ENCODE measurements at places on chromosomes 7 and 10. TPM values are rescaled to one million over a fixed set of nuclear protein-coding genes. Genes with fewer than 3 reads are reported as not detected.

Gene MYL10
- not detected for total RNA-seq

Gene NXPH1
- total RNA-seq, result not detected

Gene LRRC4
- 2.4 TPM for total RNA-seq

Gene STOX1
- total RNA-seq, result 0.41 TPM

Gene NUTM2A
- total RNA-seq, result 1.9 TPM

Gene FAM25G
- not detected for total RNA-seq

Gene HPS6
- 11.0 TPM for total RNA-seq

Gene AUTS2
- 5.3 TPM for total RNA-seq

Gene ANXA8
- total RNA-seq, result 1.1 TPM

Gene HEPACAM2
- total RNA-seq, result not detected

Gene HYAL4
- total RNA-seq, result not detected

DNA sequence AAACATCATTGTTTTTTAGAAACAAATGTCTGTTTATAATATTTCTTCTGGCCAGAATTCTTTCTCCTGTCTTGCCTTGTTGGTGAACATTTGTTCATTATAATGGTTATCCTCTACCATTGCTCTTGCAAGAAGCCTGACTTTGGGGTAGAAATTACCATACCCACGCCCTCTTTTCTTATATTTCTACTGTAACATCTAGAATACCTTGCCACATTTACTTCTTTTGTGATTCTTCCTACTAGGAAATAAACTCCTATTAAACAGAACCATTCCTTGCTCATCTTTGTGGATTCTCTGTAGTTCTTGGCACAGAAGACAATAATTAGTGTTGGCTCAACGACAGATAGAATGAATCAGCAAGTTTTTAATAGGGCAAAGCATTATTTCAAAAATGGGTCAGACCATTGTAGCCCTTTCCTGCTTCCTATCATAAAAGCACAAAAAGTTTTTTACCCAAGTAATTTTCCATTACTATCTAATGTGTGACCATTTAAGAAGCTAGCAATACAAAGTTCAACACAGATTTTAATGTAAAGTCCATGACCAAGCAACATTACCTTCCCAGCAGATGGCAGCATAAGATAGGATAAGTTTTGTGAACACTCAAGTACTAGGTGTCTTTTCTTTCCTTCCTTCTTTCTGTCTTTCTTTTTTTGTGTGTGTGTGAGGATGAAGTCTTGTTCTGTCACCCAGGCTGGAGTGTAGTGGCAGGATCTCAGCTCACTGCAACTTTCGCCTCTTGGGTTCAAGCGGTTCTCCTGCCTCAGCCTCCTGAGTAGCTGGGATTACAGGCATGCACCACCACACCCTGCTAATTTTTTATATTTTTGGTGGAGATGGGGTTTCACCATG lies 270.4 kb downstream of the HGF start:
- peak; percentile 53 for DNase-seq

GRCh38 chr10:122555442-122555841 lies 5.1 kb upstream of the DMBT1 start:
- no peak for DNase-seq

GRCh38 chr7:17690030-17690429 lies 250.3 kb downstream of the SNX13 start:
- no peak for DNase-seq

DNA sequence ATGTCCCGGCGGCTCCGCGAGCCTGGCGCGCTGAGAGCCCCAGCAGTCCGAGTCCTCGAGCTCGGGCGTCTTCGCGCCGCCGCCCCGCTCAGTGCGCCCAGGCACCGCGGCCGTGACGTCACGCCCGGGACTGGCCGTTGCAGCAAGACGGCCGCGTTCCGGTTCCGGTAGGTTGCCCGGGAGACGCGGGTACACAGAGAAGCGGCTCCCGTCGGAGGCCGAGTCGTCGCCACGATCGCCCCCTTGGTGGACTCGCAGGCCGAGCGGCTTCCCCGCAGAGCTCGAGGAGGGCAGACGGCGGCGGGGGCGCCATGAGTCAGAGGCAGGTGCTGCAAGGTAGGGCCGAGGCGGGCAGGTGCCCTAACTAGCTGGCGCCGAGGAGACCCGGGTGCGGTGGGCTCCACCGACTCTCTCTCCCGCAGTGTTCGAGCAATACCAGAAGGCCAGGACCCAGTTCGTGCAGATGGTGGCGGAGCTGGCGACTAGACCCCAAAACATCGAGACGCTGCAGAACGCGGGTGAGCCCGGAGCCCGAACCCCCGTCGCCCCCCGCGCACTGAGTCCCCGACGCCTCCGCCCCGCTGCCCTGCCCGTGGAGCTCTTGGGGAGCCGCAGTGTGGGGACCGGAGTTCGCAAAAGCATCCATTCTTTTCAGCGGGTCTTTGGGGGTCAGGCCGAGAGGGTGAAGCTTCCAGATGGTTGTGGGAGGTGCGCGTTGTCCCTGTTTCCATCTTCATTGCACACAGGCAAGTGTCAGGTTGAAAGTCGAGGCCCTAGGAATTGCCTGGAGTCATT lies at the start of gene SPAG6:
Gene SPAG6, plus strand, starts transcription at position 196 of the 795 bp plus-strand sequence. Its CDS starts 116 bp downstream, at position 312.
- DNase-seq, result peak; percentile 90

DNA sequence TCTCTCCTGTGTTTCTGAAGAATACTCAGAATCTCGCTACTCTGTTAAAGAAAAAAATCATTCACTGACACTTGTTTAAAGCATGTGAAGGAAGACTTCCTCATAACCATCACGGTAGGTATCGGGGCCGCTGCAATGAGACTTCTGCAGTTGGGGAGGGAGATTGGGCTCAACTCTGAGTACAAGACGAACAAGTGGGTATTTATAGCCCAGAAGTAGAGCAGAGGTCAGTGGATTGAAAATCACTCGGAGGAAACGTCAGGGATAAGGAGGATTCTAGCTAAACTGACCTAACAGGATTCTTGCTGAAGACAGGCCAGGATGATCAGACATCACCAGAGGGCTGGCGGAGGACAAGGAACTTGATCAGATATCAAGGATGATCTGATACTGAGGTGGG lies 33.3 kb downstream of the ITPRIP start:
- DNase-seq, result no peak

DNA sequence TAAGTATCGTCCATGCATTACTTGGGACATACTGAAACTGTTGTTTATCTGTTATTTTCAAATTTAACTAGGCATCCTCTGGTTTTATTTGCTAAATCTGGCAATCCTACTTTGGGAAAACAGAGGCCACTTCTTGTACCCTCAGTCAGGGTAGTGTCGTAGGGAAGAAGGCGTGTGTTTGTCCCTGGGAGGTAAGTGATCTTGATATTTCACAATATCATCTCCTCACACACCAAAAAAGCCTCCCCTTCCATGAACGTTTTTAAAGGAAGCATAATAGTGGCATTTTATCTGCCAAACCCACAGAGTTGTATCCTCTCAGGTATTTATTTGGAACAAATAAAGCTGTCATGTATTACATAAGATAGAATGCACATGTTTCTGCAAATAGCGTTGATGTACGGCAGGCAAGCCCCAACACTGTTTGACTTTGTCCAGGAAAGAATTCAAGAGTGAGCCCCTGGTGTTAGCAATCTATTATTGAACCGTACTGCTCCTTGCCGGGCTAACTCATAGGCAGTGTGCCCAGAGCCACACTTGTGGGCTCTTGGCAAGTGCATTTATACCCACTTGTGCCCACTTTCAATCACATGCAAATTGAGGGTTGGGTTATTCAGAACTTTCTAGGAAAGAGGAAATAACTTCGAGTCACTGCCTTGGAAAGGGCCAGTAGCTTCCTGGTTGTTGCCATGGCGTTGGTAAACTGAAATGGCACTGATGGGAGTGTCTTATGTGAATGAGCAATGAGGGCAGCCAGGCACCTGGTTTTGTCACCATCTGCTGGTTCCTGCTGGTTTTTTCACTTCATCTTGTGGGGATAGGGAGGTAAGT lies 266.0 kb downstream of the USP6NL start:
- no peak for DNase-seq

DNA sequence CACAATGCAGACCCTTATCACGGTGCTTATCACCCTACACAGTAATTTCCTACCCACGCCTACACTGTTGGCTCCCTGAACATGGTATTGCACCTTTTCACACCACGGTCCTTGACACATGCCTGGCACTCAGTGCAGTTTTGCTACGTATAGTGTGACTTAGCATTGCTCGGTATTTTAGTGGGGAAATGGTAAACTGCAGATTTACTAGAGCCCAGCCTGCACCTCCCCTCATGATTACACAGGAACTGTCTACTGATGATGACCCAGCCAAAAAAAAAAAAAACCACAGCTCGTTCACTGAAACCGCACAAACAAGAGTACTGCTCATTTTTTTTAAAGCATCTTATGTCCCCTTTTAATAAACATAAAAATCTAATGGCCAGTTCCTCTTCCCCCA lies 124.2 kb upstream of the ZNF746 start:
- no peak for DNase-seq

DNA sequence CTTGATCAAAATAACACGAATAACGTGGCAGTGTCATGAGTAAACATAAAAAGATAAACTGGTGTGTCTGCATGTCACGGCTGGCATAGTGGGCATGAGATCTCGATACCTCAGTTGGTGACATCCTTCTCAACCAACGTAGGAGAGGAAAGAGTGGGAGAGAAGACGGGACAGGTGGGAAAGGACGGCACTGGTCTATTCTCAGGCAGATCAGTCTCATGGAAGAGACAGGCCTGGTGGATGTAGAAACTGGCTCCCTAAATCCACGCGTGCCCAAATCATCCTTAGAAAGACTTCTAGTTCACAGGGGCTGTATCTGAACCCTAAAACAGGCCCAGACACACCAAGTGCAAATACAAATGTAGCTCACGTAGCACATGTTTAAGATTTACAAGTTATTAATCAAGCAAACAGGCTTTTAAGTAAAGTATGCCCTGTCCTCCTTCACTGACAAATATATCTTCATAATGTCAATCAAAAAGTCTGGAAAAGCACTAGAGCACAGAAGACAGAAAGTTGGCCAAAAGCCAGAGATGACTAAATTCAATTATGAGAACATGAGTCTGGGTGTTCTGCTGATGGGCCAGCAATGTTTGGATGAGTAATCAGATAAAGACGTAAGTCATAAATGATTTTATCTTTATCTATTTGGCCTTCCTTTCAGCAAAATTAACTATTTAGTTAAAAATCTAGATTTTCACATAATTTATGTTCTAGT lies 56.3 kb downstream of the SFMBT2 start:
- no peak for DNase-seq

- DNase-seq, result no peak
These were observed 125.8 kb downstream of the DOCK4 start for GRCh38 chr7:112080441-112080840.

GRCh38 chr10:34206078-34206934 lies 608.8 kb downstream of the PARD3 start:
- no peak for DNase-seq

- DNase-seq, result no peak
These were observed 41.9 kb upstream of the MBL2 start for GRCh38 chr10:52814506-52814905.

DNA sequence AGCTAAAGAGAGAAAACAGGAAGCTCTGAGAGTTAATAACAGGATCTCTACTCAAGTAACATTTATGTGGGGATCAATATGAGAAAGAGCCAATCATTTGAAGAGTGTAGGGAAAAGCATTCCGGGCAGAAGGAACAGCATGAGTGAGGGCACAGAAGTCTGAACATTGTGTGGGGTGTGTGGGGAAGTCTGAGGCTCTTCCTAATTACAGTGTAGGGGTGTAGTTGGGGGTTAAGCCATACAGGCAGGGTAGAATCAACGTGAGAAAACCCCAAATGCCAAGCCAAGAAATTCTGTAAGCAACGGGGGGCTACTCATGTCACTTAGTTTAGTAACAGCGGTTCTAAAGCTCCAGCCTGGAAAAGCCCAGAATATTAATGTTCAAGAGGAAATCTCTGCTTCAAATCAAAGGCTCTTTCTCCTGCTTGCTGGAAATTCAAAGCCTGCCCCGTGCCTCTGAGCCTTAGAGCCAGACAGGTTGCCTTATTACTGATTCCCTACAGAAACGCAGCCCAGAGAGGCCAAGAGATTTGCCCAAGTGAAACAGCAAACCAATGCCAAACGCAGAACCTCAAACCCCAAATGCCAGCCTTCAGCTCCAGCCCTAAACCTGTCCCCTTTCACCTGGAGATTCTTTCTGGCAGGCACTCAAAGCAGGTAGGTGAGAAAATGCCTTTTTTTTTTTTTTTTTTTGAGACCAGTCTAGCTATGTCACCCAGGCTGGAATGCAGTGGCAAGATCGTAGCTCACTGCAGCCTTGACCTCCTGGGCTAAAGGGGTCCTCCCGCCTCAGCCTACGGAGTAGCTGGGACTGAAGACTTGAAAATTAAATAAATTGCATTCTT lies 36.1 kb downstream of the DNAJB12 start:
- no peak for DNase-seq

- DNase-seq, result no peak
These were observed 11.8 kb downstream of the MDFIC start for GRCh38 chr7:114933658-114934057.

All from Right ventricle myocardium inferior (tissue), 1 donor.